Activated naive CD8-positive, alpha-beta T cell treated with anti-CD3 and anti-CD28 coated beads for 36 hours (primary cell): ENCODE measurements at places on chromosomes 16 and 17. TPM values are rescaled to one million over a fixed set of nuclear protein-coding genes. Genes with fewer than 3 reads are reported as not detected.

- no peak for DNase-seq
Observed at GRCh38 chr17:5669191-5669590, 84.9 kb upstream of the NLRP1 start.

DNA sequence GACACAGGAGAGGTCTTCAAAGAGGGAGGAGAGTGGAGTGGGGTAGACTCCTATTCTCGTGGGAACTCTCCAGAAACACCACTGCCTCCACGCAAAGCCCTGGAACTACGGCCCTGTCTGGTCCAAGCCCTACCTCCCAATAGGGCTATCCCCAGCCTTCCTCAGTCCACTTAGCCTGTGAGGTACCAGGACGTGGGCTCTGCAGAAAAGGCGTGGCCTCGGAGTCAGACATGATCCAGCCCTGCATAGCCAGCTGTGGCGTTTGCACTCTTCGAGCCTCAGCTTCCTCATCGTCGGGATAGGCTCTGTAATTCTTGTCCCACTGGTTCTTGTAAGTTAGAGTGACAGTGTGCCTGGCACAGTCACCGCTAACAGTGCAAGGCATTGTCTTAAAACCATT, 13.8 kb downstream of the ENDOV start:
- DNase-seq: no peak

DNA sequence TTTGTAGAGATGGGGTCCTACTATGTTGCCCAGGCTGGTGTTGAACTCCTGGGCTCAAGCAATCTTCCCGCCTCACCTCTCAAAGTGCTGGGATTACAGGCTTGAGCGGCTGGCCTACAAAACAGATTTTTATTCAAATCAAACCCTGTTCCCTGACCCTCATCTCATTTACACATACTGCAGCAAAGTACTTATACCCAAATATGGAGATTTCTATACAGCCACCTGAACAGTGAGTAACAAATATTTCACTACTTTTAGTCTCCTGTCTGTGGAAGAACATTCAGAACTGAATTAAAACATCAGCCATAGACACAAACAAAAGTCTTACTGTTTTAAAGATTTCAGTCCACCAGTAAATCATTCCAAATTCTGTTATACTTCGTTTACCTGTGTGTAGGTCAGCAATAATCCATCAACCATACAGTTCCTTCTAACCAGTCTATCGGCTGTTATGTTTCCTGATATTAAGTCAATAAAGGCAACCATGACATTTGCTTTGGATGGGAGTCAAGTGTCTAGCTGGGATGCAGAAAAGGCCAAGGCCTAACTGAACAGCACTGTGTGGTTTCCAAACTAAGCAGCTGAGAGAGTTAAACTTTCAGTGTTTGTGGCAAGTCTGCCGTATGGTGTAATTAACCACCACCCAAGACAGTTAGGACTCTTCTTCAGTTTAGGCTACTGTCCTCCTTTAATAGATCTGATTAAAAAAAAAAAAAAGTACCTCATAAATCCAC, 22.3 kb downstream of the ERN1 start:
- DNase-seq: no peak

DNA sequence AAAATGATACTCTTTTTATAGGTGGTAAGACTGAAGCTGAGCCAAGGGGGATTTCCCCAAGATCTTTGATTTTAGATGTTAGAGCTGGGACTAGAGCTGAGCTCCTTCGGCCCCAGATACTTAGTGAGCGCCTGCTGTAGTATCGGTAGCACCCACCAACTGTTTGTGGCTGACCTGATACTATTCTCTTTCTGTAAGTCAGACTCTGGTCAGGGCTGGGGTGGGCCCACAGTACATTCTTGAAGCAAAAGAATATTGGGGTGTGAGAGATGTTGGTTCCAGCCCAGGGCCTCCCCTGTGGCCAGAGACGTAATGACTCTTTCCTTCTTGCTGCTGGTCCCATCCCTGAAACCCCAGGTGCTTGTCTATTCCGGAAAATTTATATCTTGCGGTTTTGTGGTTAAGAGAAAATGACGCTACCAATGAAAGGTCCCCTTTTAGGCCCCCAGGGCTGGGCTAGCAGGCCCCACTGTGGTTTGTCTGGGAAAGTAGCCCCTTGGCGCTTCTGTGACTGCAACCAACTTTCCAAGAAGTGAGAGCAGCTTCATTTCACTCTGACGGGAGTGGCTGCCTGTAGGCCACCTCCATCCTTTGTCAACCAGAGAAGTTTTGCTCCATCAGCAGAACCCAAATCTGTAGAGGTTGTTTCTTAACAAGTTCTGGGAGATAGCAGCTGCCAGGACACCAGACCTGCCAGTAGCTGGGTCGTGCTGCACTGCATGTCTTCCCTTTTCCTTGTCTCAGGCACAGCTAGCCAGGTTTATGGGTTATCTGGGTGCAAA, 86.4 kb upstream of the LGALS9 start:
- peak; percentile 85 for DNase-seq

DNA sequence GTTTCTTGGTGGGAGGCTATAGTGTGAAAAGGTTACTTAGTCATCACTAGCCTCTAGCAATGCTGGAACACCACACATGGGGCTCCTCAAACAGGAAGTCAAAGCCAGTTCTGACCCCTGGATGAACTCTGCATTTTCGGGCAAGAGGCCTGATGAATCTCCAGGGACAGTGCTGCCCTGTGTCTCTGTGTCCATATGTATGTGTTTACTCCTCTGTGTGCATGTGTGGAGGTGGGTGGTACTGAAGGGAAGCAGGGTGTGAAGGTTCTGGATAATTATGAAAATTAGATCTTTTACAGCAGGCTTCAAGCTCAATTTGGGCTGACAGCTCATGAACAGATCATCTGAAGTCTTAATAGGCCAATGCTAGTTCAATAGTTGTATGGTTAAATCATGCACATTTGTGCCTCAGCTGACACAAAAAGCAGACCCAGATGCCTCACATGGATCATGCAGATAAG, 133.6 kb downstream of the SNX11 start:
- peak; percentile 19 for DNase-seq

DNA sequence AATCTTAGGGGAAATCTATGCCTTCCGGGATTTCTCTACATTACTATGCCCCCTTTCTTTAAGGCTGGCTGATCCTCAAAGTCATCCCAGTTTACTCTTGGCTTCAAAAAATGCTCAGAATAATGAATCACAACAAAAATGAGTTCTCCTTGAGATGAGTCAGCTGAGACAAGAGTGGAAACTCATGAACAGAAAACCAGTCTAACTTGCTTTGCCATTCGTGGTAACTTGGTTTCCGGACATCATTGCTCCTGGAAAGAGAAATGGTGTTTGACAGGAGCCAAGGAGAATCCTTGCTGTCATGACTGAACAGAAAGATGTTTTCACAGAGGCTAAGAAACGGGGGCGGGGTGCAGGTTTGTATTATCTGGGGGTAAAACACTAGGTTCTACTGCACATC, 435.6 kb upstream of the DYNLRB2 start:
- no peak for DNase-seq

DNA sequence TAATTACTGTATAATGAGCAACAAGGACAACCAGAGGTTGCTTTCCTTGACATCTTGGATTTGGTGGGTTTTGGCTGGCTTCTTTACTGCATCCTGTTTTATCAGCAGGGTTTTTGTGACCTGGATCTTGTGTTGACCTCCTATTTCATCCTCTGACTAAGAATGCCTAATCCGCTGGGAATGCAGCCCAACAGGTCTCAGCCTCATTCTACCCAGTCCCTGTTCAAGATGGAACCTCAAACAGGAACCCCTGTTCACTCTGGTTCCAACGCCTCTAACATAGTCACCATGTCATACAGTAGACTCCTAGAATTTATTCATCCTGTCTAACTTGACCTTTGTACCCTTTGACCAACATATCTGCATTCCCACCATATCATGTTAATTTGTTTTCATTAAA, 183.8 kb upstream of the SOX9 start:
- DNase-seq: no peak

- DNase-seq: peak; percentile 17
Observed at GRCh38 chr17:77214743-77215142, 74.0 kb downstream of the SEC14L1 start.

DNA sequence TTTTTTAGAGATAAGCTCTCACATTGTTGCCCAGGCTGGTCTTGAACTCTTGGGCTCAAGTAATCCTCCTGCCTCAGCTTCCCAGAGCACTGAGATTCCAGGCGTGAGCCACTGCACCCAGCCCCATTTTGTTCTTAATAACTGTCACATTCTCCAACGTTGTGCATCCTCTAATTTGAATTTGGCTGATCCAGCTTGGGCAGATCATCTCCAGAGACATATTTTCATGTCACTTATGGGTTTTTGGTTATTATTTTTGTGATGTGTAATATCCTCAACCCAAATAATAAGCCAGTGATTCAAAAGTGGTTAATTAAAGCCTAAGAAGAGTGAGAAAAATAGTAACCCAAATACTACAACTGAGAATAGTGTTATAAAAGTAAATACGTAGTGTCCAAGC, 16.2 kb upstream of the COL1A1 start:
- DNase-seq: no peak

DNA sequence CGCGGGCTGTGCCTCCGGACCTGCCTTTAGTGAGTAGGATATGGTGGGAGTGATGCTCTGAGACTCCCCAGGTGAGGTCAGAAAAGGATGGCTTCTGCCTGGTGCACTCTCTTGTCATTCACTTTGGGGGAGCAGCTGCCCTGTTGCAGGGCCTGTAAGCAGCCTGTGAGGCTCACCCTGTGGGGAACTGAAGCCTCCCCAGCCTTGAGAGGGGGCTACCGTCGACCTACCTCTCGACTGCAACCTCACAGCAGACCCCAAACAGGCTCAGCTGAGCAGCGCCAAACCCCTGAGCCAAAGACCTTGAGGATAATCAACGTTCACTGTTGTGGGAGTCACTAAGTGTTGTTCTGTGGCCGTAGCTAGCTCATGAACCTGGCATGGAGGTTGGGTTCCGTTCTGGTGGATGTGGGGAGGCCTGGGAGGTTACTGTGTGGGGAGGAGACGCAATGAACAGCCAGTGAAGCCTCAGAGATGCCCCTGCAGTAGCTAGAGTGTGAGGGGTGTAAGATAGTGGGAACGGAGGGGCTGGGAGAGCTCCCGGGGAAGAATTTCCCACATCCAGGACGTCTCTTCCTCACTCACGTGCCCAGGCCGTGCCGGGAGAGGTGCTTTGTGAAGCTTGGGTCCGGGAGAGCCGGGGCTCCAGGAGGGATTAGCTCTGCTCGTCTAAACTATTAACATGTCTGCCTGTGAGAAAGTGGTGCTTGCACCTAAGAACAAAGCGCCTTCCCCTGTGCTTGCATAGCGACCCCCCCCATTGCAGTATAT, 38.8 kb downstream of the METRNL start:
- DNase-seq: no peak

GRCh38 chr16:54123766-54124165, 162.8 kb downstream of the IRX3 start:
- DNase-seq: no peak

DNA sequence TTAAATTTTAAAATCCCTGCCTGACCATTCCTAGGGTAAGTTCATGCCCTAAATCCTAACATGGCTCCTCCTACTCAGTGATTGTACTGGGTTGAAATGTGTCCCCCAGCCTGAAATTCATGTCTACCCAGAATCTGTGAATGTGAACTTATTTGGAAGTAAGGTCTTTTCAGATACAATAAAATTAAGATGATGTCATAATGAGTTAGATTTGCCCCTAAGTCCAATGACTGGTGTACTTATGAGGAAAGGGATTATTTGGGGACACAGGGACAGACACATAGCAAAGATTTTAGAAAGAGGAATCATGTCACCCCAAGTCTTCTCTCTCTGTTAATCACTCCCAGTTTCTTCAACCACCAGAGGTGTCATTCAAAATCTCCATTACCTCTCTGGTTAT, 185.3 kb downstream of the HS3ST4 start:
- DNase-seq: no peak

- DNase-seq: no peak
Observed at GRCh38 chr17:1454541-1454940, 1.5 kb downstream of the CRK start.

- DNase-seq: peak; percentile 88
Observed at GRCh38 chr17:67374329-67375053, 2.6 kb upstream of the PITPNC1 start.

DNA sequence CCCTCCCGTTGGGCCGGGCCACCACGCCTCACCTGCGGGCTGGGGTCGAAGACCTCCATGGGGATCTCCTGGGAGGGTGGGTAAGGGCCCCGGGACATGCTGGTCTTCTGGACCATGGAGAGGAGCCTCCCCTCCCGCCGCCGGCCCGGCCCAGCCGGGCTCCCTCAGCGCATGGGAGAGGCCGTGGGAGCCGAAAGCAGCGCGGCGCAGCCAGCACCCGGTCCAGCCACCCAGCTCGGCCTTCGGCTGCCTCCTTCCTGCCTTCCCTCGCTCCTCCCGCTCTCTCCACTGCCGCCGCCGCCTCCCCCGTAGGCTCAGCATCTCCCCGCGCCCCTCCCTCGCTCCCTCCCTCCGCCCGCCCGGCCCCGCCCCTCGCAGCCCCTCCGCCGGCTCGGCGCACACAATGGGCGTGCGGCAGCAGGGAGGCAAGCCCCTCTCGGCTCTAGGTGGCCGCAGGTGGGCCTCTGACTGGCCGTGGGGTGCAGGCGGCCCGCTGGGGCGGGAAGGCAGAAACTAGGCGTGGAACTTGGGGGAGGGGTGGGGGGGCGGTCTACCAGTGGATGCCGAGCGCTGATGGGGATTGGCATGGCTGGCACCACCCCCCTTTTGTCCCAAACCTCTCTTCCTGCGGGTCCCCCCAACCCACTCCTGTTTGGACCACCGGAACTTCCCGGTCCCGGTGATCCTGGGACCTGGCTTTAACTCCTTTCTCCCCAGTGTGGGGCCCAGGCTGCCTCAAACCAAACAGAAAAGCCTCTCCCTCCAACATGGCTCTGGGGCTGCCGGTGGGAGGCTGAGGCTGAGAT, at the start of gene CACNB1:
Gene CACNB1 (minus strand): TSS at position 290 of the 806 bp plus-strand sequence. CDS start 174 bp downstream, at position 116.
- peak; percentile 81 for DNase-seq

DNA sequence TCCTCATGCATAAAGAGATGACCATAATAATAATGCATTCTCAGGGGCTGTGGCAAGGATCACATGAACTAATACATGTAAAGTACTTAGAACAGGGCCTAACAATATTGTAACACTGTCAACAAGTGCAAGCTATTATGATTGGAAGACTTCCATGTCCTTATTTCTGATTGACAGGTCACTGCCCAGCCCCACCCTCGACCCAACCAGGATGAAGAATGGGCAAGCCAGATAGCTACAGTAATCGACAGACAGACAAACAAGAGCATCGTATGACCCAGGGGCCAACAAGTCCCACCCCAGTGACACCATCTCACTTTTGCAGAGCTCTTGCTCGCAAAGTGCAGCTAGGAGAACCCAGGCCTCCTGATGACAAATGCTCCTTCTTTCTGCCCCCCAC, 14.6 kb upstream of the MMP2 start:
- DNase-seq: no peak

- DNase-seq: no peak
Observed at GRCh38 chr16:73323880-73324279, 276.0 kb upstream of the ZFHX3 start.

CRHR1 gene
- not detected for total RNA-seq

NACA2 gene
- total RNA-seq: not detected

SCGB1C2 gene
- not detected for total RNA-seq

HIC1 gene
- 37.8 TPM for total RNA-seq

CCL8 gene
- not detected for total RNA-seq

KRTAP17-1 gene
- not detected for total RNA-seq

SPATA22 gene
- not detected for total RNA-seq
